T-helper 2 cell treated with Interferon-gamma antibody and Interleukin-4, amounts not matched to agents 5 μg/mL and 100 μg/mL, for 36 hours (primary cell): ENCODE measurements at places on chromosomes 7 and 10.
A peak's percentile ranks its signal among the peaks of the same experiment; 100 is the strongest.

DNA sequence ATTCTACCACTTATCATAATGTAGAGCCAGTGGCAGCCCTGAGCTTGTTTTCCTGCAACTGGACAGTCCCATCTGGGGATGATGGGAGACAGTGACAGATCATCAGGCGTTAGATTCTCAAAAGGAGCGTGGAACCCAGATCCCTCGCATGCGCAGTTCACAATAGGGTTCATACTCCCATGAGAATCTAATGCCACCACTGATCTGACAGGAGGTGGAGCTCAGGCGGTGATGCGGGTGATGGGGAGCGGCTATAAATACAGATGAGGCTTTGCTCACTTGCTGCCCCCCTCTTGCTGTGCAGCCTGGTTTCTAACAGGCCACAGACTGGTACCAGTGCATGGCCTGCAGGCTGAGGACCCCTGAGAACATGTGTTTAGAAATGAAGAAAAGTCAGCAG is 260.1 kb downstream of the CAMK1D start:
- no peak for DNase-seq

DNA sequence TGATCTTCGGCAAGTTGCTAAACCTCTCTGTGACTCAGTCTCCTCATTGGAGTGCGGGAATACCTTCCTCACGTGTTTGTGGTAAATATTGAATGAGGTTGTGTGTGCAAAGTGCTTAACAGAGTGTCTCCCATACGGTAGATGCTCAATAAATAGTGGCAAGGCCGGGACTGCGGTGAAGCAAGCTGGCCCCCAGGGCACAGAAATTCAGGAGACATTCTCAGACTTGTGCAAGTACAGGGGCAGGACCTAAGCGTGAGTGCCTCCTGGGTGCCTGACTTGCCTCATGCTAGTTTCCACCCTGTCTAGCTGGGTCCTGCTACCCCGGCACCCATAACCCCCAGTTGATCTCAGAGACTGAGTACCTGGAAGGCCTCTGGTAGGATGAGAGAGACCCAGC is 97.8 kb downstream of the CDH23 start:
- no peak for DNase-seq

- peak; percentile 81 for DNase-seq
Observed at GRCh38 chr7:585229-585711, 65.6 kb upstream of the PDGFA start.

DNA sequence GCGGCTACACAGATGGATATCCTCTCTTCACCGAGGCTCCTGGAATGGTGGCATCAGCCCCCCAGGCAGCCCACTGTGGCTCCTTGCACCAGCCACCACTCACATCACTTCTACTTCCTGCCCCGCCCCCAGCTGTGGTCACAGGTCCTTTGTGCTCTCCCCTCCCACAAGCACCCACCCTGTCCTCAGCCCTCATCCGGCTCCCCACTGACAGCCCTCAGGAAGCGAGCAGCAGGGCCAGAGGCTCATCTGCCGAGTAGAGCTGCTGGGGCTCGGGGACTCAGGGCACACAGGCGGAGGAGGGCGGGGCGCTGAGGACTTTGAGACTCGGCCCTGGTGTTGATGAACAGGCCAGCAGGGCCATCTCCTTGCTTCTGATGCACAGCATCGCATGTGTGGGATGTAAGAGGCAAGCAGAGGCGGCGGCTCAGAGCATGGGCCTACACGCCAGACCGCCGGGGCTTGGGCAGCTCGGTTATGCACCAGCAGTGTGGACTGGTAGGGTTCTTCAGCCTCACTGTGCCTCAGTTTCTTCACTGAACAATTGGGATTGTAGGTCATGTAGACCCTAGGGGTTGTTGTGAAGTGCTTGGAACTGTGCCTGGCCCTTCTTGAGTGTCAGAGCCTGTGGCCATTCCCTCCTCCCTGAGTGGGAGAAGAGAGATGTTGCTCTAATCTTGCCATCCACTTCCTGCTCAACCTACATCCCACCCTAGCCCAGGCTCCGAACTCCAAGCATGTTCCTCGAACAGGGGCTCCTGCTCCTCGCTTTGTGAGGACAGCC is at the start of gene PRF1:
Gene PRF1, minus strand, starts transcription at position 77 of the 784 bp plus-strand sequence. CDS start 1,839 bp downstream, outside the sequence.
- peak; percentile 68 for DNase-seq

GRCh38 chr7:47546171-47546570 is 35.7 kb downstream of the TNS3 start:
- DNase-seq: no peak

DNA sequence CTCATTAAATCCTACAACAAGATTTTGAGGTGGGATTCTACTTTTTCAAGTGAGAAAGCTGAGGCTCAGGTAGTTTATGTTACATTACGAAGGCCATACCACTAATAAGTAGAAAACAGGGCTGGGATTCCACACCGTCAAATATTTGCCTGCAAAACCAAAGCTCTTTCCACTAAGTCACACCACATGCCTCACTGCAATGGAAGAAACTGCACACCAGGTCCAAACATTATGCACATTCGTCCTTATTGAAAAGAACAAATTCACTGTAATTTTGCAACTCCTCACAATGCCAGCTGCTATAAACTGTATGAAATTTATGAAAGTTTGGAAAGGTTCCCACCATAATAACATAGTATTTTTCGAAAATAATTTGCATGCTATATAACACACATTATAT is 66.5 kb downstream of the DGKB start:
- no peak for DNase-seq

DNA sequence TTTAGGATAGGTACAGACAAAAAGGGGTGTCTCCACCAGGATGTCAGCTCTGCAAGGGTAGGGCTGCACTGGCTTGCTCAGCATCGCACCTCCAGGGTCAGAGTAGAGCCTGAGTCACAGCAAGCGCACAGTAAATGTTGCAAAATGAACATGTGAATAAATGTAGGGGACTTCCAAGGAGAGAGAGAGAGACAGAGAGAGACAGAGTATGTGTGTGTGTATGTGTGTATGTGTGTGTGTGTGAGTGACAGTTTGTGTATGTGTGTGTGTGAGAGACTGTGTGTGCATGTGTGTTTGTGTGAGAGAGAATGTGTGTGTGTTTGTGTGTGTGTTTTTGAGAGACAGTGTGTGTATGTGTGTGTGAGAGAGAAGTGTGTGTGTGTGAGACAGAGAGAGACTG is 163.3 kb downstream of the RPS24 start:
- DNase-seq: no peak

DNA sequence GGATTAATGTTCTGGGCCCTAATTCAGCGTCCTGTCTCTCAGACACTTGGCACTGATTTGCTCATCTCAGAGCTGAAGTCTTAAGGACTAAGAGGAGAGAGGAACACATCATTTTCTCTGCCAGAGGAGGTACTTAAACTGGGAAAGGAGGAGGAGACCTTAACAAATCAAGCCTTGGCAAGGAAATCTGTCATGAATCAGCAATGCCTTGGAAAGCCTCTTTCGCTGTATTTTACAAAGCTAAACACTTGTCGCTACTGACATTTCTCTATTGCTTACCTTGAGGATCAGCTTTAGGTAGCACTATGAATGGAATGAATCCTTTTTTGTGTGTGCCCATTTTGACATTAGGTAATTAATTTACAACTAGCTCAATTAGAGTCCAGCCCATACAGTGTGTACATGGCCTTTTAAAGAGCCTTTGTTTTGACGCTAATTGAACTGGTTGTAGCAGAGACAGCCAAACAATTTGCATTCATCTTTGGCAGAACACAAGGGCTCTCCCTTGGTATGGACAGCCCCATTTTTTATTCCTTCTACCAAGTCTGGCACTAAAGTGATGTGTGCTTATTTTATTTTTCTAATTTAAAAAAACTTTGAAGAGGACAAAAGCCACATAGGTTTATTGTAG is 37.4 kb downstream of the AUTS2 start:
- no peak for DNase-seq

DNA sequence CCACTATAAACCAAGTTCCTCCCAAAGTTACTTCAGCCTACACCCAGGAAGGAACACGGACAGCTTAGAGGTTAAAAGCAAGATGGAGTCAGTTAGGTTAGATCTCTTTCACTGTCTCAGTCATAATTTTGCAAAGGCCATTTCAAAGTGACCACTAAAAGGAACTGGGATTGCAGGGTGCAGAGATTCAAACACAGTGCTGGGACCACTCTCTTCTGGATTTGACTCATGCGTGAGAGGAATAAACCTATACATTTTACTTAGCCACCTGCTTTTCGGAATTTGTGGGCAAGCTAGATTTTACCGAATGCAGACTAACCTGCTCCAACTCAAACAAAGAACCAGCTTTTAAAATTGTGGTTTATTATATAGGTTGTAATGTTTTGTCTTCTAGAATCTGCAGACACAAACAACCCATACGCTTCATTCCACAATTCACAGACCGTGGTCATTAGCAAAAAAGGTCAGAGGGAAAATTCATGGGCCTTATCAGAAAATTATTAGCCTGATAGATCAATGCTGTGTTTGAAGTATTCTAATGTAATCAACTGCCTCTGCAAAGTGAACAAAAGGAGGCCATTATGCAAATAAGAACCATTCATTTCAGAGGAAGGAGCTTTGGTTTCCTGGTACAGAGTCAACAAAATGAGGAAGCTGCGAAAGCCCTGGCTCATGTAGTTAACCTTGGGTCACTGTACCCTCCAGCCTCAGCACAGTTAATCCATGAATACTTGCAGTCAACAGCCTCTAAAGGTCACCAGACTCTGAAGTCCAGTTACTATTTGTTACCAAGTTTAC is 342.7 kb upstream of the KLF6 start:
- no peak for DNase-seq

DNA sequence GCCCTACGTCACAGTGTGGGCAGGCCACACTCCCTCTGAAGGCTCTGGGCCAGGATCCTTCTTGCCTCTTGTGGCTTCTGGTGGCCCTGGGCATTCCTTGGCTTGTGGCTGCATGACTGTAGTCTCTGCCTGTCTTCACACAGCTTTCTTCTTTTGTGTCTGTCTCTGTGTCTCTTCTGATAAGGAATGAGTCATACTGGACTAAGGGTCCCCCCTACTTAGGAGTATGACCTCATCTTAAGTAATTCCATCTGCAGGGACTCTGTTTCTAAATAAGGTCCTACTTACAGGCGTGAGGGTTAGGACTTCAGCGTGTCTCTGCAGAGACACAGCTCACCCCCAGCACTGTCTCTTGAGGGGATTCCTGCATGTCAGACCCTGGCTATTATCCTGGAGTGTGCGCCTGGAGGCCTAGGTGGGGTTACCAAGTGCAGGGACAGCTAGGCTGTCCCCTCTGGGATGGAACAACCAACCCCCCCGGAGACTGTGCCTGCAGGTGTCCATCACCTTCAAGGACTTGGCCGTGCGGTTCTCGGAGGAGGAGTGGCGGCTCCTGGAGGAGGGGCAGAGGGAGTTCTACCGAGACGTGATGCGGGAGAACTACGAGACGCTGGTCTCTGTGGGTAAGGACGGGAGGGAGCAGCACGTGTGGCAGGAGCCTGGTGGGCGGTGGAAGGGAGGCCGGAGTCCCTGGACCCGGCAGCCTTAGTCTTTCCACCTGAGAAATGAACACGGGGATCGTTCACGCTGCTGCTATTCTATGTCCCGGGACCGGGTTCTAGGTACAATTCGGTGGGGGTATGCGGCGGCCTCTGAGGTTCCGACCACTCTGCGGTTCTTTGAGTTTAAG is 54.1 kb downstream of the ZNF467 start:
- DNase-seq: no peak

- DNase-seq: no peak
Observed at GRCh38 chr7:744854-745430, 17.9 kb upstream of the PRKAR1B start.

GRCh38 chr7:1940863-1941262 is 270.8 kb downstream of the ELFN1 start:
- no peak for DNase-seq

GRCh38 chr10:109892117-109892516 is 31.2 kb downstream of the XPNPEP1 start:
- no peak for DNase-seq

DNA sequence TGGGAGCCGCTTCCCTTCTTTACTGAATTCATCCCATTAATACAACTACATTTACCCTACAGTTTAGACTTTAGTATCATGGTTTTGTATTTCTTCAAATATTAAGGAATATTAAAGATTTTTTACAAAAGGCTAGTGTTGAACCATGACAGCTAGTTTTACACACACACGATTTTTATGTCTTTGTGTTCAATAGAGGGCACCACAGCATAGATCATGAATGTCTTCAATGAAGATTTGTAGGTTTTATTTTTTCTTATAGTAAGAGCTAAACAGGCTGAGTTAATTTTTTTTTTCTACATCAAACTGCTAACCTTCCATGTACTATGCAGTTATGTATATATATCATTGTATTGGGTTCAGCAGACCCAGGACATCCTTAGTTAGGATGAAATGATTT is 76.9 kb downstream of the SNX10 start:
- no peak for DNase-seq

GRCh38 chr10:516764-517163 is 172.7 kb downstream of the DIP2C start:
- DNase-seq: no peak

DNA sequence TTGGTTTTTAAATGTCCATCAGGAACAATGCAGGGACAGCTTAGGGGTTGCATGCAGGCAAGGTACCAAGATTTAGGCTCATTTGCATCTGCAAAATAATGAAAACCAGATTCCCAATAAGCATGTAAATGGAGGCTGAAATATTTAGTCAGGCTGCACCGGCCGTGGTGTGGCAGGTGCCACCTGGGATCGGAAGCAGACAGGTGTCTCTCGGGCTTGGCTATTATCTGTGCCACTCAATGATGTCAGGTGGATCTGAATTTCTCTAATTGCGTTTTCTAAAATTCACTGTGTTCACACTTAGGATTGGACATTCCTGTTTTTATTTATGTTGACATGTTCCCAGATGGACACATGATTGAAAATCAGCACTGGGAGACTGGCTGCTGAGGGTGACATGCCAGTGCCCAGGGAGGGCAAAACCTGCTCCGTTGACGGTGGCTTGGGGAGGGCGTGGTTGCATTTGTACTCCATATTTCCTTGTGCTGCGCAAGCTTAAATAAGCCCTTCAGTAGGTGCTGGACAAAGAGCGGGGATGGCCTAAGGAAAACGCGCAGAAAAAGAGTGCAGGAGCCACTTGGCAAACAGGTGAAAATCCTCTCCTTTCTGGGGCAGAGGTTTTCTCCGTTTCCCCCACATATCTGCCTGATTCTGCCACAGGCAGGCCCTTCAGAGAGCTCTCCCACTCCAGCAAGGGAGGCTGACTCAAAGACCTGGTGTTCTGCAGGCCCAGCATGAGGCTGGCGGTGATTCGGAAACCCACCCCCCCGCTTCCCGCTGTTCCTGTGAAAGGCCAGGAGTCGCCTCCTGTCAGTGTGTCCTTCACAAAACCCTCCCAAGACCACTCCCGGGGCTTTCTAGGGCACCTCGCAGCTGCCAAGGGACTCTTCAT is 142.5 kb downstream of the WDR37 start:
- DNase-seq: no peak

- DNase-seq: no peak
Observed at GRCh38 chr10:110704070-110704469, 59.9 kb downstream of the RBM20 start.

GRCh38 chr7:32062150-32062549 is 8.1 kb downstream of the PDE1C start:
- no peak for DNase-seq
